ENCODE measurements at places on chromosomes 7 and 10.

DNA sequence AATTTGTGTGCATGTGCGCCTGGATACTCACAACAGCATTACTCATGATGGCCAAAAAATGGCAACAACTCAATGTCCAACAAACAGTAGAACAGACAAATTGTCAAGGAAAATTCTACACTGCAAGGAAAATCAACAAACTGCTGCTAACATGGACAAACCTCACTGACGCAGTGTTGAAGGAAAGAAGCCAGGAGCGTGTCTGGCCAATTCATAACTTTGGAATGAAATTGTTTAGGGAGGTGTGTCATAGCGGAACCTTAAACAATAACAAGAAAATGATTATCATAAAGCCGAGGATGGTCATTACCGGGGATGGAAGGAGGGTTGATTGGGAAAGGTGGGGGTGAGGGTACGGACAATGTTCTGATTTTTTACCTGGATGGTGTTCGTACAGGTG is 29.1 kb downstream of the ALOX5 start:
- DNase-seq: no peak

GRCh38 chr10:3000048-3000447 is 67.3 kb upstream of the PFKP start:
- no peak for DNase-seq

DNA sequence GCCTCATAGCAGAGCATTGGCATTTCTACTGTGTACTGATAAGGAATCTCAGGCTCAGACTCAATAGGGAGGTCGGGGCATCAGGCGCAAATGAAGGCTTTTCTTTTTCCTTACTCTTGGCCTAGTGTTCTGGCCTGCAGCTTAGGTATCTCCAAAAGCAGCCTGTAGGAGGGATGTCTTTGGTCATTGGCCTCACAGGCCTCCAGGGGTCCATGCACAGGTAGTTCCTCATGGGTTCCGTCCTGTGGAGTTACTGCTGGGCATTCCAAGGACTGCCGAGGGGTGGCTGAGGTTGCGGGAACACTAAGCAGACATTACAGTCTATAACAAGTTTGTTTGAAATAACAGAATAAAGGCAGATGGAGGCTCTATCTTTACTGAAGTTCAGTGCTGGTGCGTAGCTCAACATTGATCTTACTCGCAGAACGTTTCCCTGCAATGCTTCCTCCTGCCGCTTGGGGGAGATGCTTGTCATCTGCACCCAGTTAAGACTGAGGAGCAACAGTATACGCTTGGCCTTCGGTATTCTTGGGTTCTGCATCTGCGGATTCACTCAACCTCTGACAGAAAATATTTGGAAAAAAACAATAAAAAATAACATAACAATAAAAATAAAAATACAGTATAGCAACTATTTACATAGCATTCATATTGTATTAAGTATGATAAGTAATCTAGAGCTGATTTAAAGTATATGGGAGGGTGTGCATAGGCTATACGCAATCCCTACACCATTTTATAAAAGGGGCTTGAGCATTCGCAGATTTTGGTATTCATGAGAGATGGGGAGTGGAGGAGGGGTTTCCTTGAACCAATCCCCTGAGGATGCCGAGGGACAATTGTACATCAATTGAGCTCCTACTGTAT is 58.9 kb downstream of the SH2D4B start:
- no peak for DNase-seq

DNA sequence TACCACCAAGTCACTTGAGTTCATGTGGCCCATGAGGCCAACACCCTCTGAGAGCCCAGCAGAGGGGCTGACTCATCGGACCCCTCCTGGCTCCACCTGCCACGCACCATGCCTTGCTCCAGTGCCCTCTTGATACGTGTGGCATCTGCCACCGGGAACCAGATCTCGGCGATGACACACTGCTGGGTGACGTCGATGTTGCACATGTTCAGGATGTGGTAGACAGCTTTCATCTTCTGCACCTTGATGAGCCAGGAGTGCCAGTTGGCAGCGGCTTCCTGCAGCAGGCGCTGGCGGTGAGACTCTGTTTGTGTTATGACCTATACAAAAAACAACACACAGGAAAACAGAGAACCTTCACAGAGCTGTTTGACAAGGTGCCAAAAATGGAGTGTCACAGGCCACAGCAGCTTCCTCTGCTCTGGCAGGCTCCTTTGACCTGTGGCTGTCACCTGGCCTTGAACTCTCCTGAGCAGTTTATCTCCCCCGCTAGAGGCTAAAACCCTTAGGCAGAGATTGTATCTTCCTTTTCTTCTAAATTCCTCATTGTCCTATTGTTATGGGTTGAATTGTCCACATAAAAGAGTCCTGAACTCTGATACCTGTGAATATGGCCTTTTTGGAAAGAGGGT is 45.2 kb upstream of the TMEM213 start:
- DNase-seq: peak; percentile 75

- DNase-seq: no peak
Observed at GRCh38 chr10:1392127-1392526, 335.9 kb downstream of the WDR37 start.

GRCh38 chr10:53023411-53023810 is 250.8 kb upstream of the MBL2 start:
- DNase-seq: no peak

- no peak for DNase-seq
Observed at GRCh38 chr7:33873981-33874750, 31.2 kb upstream of the BMPER start.

DNA sequence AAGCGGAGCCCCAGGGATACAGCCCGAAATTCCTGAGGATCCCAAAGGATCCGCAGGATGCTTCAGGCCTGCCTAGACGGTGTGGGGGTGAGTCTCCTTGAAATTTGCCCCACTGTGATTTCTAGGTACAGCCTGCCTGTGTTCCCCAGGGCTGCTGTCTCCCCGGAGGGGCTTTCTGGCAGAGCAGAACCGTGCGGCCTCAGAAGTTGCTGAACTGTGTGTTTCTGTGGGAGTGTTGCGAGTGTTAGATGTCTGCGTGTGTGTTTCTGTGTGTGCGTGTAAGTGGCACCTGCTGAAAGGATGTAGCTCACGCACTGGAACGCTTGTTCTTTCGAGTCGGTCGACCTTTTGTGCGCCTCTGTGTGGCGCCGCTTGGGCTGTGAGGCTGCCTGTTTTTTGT is 27.8 kb upstream of the ZNF273 start:
- no peak for DNase-seq

DNA sequence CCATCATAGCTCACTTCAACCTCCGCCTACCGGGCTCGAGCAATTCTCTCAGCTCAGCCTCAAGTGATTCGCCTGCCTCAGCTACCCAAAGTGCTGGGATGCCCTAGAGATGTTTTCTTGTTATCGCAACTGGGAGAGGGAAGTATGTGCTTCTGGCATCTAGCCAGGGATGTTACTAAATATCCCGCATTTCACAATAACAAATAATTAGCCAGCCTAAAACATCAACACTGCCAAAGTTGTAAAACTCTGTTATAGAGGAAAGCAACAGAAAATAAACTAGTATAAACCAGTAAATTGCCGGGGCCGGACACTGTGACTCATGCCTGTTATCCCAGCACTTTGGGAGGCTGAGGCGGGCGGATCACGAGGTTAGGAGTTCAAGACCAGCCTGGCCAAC is 7.2 kb downstream of the INA start:
- no peak for DNase-seq

- no peak for DNase-seq
Observed at GRCh38 chr7:151122276-151122675, 36.0 kb downstream of the AGAP3 start.

DNA sequence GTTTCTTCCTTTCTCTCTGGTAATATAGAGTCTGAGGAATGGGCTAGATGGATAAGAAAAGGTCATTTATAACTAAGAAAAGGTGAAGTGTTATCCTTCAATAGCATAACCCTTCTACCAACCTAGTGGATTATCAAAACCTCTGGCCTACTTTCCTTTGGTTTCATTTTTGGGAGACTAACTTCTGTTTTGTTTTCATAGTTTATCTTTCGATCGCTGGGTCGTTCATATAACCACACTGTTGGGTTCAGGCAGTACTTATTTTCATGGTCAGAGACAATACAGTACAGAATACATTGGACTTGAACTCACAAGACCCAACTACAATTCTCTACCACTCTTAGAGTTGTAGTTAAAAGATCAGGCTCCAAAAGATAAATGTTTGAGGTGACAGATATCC is 86.5 kb downstream of the UBE2H start:
- no peak for DNase-seq

GRCh38 chr7:16563281-16564022 is 36.8 kb downstream of the LRRC72 start:
- no peak for DNase-seq

GRCh38 chr10:99784727-99785441 is 2.4 kb downstream of the ABCC2 start:
- no peak for DNase-seq

DNA sequence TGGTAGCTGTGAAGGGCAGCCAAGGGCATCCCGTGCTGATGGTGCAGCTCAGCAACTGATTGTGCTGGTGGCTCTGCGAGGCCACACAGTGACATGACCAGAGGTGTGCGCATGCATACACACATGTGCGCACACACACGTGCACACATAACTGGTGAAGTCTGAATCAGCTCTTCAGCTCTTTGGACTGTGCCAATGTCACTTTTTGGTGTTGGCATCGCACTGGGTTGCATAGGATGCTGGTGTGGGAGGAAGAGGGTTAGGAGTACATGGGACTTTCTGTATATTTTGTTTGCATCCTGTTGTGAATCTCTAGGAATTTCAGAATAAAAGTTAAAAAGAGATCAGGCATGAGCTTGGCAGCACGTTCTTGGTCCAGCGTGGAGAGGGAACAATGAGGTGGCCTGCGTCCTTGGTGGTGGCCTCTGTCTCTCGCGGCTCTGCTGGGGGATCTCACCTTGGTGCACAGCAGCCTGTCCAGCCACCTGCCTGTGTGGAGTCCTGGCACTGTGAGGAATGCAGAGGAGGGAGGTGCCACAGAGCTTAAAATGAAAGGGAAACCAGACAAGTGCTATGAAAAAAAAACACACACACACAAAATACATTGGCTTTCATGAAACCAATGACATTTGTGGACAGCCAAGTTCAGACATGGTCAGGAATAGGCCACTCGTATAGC is 124.0 kb downstream of the TRRAP start:
- DNase-seq: no peak

GRCh38 chr7:105876964-105877601 is 684 bp upstream of the ATXN7L1 start:
- no peak for DNase-seq

- no peak for DNase-seq
Observed at GRCh38 chr7:64558781-64559180, 4.1 kb downstream of the ZNF680 start.

DNA sequence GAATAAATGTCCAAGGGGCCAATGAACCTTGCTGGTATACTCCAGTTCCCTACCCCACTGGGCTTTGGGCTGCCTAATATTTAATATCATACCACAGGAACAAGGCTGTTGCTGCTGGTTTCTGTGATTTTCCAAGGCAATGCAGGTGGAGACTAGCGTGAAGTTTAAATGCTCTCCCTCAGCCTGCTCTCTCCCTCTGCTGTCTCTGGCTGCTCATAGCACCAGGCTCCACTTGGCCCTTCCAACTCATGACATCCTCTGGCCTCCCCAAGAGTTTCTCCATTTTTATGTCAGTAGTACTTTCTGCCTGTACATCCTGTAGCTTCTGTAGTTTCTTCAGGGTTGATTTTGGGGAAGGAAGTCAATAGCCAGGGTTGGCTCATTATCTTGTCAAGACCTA is 103.5 kb downstream of the LHFPL3 start:
- DNase-seq: no peak

- DNase-seq: no peak
Observed at GRCh38 chr7:26659121-26659520, 205.3 kb downstream of the SKAP2 start.

- no peak for DNase-seq
Observed at GRCh38 chr10:113979409-113979808, 64.3 kb upstream of the ADRB1 start.

DNA sequence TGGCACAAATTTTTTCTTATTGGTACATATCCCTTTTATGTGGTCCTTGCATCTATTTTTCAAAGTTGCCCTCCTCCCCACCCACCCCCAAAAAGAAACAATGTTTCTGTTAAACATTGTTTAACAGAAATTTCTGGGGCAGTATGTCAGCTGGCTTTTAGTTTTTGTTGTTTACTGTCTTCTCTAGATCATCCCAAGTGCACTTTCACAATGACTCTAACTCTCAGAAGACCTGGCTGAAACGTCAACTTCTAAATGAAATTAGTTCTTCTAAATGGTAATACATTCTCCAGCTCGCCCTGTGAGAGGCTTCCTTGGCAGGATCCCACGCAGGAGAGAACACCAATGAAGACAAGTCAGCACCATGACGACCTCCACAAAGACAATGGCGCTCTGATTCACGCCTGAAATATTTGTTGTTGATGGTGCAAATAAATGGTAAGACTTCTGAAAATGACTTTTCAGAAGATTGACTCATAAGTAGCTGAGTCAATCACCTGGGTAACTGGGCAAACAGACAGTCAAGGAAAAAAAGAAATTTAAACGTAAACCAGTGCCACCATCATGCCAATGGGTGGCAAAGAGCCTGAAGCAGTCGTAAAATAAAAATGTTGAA is 293.7 kb downstream of the FZD1 start:
- no peak for DNase-seq

DNA sequence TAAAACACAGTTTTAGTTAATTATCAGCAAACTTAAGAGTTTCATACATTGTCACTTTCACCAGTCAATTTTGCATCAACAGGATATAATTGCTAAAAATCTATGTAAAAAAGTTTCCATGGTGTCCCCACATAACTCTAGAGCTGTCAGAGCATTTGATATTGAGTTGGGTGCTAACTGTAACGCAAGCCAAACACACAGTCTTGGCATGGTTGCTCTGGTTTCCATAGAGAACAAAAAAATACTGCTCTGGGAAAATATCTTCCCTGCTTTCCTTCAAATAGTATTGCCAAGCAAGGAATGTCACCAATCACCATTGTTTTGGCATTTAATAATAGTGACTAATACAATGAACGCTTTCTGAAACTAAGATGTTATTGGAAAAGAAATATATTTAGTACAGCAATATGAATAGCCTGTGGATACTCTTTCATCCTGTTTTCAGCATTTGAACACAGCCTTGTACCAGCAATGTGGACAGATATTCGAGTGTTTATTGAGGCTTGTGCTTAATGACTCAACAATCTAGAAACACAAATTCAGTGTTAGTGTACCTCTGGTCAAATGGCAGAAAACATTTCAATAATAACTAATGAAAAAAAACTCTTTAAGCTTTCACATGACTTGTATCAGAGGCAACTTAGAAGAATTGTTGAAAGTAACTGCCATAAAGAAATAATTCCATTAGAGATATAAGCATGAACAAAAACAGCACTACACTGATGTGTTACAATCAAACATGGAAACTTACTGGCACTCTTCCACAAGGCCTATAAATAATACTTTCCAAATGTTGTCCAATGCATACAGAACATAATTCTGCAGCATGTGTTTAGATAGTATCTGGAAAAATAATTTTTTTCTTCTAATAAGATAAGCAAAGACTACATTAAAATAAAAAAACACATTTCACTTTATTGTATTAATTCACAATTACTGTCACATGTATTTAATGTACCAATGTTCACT is 1469.5 kb upstream of the CELF2 start:
- no peak for DNase-seq

DNA sequence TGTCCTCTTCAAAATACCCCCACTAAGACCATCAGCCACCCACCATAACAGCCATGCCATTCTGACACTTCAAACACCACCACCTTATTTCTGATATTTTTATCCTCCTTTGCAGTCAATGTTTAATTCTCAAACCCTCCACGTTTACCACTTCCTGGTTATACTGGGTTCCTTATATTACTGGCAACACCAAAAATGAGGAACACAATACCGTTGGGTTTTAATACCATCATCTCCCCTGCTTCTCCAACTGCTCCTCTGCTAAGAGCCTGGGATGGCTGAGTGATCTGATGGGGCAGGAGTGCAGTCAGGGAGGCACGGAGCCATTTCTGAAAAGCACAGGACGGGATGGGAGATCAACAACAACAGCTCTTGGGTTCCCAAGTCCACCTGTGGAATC is 140.5 kb downstream of the CHCHD3 start:
- no peak for DNase-seq

Data from activated CD4-positive, CD25-positive, alpha-beta regulatory T cell treated with anti-CD3 and anti-CD28 coated beads, Interleukin-2, amount 50 U/mL, for 16 hours (primary cell).